ENCODE measurements at places on chromosomes 2 and 18.
A peak's percentile ranks its signal among the peaks of the same experiment; 100 is the strongest.

DNA sequence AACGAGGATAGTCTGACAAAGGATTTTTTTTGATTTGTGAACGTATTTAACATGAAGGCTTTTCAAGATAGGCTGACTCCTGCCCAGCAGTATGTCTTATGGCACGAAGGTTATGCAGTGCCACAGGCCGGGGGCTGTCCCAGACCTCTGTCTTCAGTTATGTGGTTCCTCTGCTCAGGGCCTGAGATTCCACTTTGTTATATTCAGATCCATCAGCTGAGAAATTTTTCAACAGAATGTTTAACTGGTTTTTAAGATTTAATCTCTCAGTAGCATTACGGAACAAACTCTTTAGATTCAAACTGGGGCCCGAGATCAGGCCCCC, 20.0 kb downstream of the C2orf74 start:
- DNase-seq, result no peak

GRCh38 chr2:154995361-154995760, 296.9 kb downstream of the KCNJ3 start:
- no peak for DNase-seq

GRCh38 chr2:232777276-232777675, 911 bp upstream of the KCNJ13 start:
- no peak for DNase-seq

GRCh38 chr2:29749843-29750242, 171.5 kb downstream of the ALK start:
- no peak for DNase-seq

GRCh38 chr2:20584399-20585358, 66.2 kb downstream of the HS1BP3 start:
- peak; percentile 64 for DNase-seq
